ENCODE measurements at places on chromosomes 16 and 17.
A peak's percentile ranks its signal among the peaks of the same experiment; 100 is the strongest.

DNA sequence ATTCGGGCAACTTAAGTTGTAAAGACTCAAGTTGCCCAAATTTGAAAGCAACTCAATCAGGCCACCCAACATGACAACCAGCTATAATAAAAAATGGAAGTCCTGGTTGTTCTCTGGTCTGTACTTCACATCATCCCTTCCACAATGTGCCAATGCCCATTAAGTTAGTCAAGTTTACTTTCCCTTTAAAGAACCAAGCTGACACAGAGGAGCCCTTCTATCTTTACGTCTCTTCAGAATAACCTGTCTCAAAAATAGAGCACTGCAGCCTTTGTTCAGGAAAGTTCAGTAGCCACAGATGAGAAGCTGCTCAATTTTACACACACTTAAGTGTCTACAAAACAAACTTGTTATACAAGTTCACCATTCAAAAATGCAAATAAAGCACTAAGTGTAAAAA, 75.1 kb upstream of the C17orf78 start:
- DNase-seq = peak; percentile 10

GRCh38 chr17:35214192-35214591, 20.0 kb upstream of the SLC35G3 start:
- DNase-seq = no peak

DNA sequence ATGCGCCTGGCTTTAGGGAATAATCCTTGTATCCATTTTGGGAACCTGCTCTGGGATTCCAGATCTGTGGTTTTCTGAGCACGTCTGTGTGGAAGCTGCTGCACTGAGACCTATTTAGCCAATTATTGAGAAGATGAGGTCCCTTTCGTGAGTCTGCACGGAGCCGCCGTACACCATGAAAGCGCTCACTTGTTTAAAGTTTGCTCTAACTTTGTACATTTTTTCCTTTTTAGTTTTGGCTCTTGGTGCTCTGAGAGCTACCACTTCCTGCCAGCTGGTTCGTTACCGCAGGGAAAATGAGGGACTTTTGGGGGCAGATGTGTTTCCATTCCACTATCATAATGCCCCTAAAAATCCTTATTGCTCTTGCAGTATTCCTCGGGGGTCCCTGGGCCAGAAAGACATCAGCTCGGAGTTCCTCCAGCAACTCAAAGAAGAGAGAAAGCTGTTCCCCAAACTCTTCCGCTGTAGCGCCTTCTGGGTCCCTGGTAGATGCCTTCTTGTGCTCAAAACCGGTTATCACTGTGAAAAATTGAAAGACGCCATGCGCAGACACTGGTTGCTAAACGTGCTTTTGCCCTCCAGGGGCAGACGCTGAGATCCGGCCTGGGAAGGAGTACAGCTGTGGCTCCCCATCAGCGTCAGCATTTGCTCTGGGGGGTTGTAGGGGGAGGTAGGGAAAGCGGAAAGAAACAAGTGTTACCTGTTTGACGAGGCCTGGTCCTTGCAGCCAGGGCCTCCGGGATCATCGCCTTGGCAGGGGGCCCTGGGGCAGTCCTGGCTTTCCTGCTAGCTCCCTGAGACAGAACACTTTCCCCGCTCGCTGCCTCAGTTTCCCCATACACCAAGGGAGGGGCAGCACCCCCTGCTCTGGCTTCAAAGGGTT, 238.1 kb downstream of the MRTFB start:
- DNase-seq = no peak

DNA sequence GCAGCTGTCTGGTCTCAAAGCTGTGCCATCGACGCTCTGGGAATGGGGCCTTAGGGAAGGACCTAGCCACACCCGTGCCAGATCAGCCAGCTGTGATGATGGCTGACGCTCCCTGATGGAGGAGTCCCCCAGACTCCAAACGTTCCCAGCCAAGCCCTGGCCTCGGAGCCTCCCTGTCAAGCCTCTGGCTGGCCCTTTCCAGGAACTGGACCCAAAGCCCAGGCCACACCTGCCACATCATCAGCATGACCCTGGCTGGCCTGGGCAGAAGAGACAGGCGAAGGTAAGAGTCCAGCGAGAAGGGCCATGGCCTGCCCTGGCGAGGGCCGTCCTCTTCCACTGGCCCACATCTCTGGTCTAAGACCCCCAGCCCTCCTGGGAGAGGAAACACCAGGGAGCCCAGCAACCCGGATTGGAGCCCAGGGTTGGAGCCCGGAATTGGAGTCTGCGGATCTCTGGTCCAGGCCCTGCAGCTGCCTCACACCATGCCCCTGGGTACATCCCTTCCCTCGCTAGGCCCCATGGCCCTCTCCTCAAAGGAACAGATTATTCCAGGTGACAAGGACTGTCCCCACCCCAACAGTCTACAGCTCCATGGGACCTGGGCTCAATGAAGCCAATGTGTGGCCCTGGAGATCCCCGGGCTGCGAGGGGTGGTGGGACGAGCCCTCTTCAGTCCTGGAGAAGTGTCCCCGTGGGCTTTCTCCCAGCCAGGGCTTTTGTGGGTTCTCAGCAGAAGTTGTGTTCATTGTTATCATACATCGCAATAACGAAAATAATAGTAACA, 105.1 kb upstream of the TNRC6C start:
- DNase-seq = no peak

DNA sequence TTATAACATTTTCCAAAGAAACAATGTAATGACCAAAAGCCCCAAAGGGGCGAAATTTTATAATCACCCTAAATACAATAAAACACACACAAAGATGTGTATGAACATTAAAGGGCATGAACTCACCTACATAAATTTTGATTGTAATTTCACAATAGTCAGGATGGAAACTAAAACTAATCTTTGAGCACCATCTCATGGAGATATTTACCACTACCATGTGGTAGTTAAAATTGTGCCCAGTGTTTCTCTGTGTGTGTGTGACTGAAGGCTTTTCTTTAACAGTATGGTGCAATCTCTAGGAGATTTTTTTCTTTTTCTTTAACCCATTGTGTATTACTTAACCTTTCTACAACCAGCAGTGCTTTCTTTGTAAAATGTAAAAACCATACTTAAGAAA, 19.7 kb upstream of the MEIOC start:
- DNase-seq = peak; percentile 73

- no peak for DNase-seq
These were observed 11.4 kb upstream of the MYH13 start for GRCh38 chr17:10384175-10384574.

DNA sequence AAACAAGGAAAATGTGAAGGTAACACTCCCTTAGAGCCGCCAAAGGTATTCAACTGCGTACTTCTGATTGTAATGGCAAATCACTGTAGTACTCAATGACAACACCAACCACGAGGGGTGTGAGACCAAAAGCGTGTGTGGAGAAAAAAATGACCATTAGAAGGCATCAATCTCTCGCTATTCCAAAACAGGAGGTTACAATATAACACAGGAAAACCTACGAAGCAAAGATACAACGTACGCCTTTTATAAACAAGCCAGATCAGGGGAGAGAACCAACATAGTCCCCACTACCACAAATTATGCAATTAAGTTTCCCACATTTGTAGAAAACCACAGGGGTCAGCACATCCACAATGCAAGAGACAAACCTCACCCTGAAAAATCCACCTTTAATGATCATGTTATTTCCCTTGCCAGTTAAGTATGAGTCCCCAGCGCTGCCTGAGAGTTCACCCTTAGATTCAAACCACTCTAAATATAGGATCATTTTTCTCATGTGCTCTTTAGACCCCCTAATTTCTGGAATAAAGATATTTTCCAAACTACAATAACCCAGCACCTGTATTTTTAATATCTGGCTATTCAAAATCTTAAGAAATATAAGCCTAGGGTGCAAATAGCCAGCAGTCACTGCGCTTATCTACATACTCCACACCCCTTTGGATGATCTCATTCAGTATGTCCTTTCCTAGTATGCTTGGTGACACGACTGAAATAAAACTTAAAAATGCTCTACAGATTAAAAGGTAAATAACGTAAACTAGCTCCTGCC, 12.4 kb downstream of the TEX14 start:
- DNase-seq = no peak
